Pancreas (tissue), 10 donors: ENCODE measurements at places on chromosomes 1 and 21.

DNA sequence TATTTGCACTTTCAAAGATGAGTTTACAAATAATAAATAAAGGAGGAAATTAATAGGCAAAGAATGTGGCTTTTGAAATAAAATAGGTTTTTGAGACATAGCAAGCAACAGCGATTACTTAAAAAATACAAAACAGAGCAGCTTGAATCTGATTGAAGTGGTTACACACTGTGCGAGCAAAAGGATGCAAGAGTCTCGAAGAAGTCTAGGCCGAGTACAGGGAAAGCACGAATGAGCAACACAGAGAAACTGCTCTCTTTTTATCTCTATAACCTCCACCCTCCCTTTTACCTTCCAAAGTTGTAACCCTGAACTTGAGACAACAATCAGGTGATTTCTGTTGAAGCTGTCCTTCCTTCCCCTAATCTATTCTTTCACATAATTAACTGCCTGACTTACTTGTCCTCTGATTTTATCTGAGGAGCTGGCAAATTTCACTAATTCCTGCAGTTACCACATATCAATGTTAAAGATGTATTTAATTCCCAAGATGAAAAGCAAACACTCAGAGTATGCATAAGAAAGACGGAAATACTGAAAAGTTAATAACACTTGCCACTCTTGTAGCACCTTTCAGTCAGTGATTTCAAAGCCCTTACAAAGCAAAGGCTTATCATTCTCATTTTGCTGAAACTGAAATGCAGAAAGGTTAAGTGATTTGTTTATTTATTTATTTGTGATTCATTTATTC lies 1030.1 kb downstream of the ADGRL2 start:
- DNase-seq = no peak

DNA sequence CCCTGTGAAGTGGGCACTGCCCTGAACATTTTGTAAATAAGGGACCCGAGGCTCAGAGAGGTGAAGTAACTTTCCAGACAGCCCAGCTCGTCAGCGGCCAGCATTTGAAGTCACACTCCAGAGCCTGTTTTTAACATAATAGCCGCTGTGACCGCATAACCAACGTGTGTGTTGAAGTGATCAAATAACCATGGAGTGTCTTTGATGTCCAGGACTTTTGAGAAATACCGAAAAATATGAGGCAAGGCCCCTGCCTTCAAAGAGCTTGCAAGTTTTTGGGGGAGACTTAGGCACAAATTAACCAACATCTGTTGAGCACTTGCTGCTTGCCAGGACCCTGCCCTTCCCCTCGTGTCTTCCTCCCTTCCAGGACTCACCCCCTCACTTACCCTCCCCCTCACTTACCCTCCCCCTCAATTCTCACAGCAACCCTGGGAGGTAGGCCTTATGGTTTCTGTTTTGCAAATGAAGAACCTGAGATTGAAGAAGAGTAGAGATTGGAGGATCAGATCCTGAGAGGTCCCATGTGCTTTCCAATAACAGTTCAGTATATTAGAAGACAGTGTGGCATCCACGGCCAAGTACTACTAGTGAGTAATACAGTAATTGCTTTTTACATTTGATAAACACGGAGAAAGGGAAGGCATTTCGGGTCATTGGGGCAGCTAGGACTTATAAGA lies 1.3 kb upstream of the SLC16A1 start:
- DNase-seq = no peak

- DNase-seq = no peak
These were observed 17.1 kb downstream of the TNFRSF8 start for GRCh38 chr1:12080156-12080555.

GRCh38 chr1:172497230-172497629 lies 35.7 kb upstream of the SUCO start:
- no peak for DNase-seq

DNA sequence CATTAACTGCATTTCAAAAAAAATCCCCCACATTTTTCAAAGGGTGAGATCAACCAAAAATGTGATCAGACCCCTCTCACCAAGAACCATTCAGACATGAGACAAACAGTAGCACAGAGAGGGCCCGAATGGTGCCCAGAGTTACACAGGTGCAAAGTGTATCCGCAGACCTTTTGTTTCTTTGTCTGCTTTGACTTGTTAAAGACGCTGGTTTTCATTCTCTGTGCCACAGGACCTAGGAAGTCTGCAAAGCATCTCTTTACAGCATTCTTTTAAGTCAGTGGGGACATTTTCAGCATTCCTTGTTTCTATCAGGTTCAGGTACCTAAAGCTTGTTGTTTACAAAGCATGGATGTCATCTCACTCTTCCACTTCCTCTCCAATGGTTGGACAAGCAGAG lies 87.2 kb upstream of the MAP1LC3C start:
- no peak for DNase-seq

GRCh38 chr1:40641601-40642242 lies 23.8 kb downstream of the RIMS3 start:
- DNase-seq = no peak

DNA sequence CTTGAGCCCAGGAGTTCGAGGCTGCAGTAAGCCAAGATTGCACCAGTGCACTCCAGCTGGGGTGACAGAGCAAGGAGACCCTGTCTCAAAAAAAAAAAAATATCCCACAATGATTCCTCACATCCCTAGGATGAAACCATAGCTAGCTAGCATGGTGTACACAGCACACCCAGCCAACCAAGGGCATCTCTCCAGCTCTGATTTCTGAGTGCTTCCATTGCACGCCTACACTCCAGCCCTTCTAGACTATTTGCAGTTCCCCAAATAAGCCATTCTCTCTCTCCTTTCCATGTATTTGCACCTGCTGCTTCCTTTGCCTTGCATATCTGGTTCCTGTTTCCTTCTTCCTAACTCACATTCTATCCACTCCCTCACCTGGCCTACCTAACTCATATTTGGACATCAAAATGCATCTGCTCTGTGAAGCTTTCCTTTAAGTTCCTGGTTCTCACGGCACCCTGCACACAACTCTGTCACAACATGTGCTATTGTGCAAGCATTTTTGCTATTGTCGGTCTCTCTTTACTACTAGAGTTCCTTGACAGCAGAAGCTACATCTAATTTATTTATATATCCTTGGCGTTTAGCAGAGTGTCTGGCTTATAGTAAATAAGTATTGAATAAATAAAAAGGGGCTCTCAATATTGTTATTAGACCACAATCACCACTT lies 2.4 kb upstream of the ELAPOR1 start:
- no peak for DNase-seq

DNA sequence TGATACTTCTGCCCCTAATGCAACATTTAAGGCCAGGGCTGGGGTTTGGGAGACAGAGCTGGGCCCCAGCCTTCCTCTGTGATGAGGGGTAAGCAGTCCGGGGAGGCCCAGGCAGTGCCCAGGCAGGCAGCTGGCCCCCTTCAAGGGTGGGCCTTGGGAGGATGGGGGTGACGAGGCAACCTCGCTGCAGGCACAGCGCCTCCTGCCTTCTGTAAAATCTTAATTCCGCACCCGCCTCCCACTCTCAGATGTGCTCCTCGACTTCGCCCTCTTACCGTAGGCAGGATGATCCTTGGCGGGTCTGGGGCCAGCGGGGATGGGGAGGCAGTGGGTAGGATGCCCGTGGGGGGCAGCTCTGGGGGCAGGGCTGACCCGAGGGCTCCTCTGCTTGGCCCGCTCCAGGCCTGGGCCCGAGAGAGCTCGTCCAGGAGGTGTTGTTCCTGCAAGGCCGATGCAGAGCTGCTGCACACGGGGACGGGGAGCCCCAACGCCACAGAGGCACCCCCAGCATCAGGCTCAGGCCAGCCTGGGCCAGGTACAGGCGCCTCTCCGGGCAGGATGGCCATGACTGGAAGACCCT lies 9.1 kb downstream of the C21orf58 start:
- no peak for DNase-seq
